ENCODE measurements at places on chromosomes 12 and 14. TPM values are rescaled to one million over a fixed set of nuclear protein-coding genes. Genes with fewer than 3 reads are reported as not detected.

OR4M1 gene
- not detected for total RNA-seq

EGLN3 gene
- total RNA-seq, result 60.0 TPM

PCED1B gene
- 1.0 TPM for total RNA-seq

TMEM63C gene
- 3.1 TPM for total RNA-seq

TAS2R7 gene
- total RNA-seq, result not detected

IFI27 gene
- 1.6 TPM for total RNA-seq

C12orf43 gene
- total RNA-seq, result 8.4 TPM
